Neuronal stem cell (in vitro differentiated cells): ENCODE measurements at places on chromosomes 5 and 9.

DNA sequence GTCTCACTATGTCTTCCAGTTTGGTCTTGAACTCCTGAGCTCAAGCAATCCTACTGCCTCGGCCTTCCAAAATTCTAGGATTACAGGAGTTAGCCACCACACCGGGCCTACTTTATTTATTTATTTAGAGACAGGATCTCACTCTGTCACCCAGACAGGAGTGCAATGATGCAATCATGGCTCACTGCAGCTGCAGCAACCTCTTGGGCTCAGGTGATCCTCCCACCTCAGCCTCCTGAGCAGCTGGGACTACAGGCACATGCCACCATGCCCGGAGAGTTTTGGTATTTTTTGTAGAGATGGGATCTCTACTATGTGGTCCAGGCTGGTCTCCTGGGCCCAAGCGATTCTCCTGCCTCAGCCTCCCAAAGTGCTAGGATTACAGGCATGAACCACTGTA is 32.8 kb downstream of the PHAX start:
- no peak for DNase-seq

GRCh38 chr5:83368835-83369234 is 102.7 kb upstream of the VCAN start:
- DNase-seq = no peak

DNA sequence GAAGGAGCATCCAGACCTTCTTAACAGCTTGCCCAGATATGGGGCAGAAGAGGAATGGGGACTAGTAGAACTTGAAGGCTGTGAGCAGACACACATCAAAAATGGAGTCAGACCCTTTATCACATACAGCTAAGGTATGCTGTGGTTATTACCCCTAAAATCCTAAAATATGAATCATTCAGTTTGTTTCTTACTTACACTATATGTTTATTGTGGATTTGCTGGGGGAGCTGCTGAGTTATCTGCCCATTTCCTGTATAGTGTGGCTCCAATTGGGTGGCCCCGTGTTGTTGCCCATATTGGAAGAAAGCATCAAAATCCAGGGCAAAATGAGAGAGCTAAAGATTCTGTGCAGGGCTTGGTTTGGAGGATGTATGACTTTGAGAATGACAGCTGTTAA is 56.9 kb downstream of the AP3S1 start:
- no peak for DNase-seq

DNA sequence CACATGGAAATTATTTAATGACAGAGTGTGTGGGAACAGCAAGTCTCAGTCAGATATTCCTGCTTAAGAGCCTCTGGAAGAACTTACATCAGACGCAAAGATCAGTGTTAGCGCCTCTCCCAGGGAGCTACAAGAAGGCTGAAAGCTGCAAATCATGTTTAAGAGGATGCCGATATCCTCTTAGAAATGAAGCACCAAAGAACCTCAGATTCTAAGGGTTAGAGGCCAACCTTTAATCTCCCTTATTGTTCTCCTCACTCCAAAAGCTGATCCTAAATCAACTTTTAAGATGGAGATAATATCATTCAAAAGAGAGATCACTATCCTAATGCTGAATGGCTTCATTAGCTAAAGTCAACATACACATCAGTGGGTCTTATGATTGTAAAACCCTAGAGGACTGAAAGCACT is 160.6 kb downstream of the NFIB start:
- DNase-seq = no peak

GRCh38 chr5:142654578-142655058 is 31.3 kb downstream of the FGF1 start:
- DNase-seq = no peak

DNA sequence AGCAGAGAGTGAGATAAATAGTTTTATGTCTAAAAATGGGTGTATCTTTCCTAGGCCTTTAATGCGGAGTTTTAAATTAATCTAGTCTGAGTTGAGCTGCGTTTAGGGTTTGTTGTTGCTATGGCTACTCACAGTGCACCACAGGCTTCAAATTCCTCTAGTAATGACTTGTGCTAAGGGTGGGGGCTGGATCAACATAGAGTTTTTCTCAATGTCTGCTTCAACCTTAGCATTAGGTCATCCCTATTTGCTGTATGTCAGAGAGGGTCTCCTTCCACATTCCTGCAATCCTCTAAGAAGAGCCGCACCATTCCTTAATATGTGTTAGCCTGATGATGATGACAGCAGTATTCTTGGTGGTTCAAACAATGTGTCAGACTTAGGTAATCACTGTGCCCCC is 465.6 kb upstream of the KIF2A start:
- DNase-seq = no peak

- no peak for DNase-seq
These were observed 52.1 kb downstream of the TLE1 start for GRCh38 chr9:81637276-81637675.

GRCh38 chr5:39661026-39661779 is 236.4 kb upstream of the DAB2 start:
- DNase-seq = no peak

DNA sequence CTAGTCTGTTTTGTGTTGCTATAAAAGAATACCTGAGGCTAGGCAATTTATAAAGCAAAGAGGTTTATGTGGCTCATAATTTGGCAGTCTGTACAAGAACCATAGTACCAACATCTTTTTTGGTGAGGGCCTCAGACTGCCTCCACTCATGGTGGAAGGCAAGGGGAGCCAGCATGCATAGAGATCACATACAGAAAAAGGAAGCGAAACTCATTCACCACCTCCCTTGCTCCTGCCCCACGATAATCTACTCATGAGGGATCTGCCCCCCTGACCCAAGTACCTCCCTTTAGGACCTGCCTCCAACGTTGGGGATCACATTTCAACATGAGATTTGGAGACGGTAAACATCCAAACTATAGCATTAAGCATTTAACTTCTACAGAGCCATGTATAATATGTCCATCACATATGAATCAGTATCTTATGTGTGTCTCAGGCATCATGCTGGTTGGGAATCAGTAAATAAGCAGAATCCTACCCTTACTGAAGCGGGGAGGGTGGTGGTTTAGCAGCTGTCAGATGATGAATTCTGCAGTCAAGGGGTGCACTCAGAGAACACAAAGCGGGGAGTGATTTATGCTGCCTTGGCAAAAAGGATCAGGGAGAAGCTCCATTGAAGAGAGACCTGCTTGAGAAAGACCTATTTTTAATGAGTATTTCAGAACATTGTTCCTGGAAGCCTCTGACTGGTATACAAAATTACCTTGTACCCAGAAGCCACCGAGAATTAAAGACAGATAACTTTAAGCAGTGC is 34.8 kb downstream of the HMGXB3 start:
- no peak for DNase-seq

GRCh38 chr5:151020304-151021110 is at the start of gene GPX3:
TSS of gene GPX3 (plus strand) at chr5:151020591. CDS start at chr5:151020655, 64 bp downstream.
- peak; percentile 81 for DNase-seq

- DNase-seq = no peak
These were observed 403.3 kb downstream of the PLK2 start for GRCh38 chr5:58056546-58056945.

DNA sequence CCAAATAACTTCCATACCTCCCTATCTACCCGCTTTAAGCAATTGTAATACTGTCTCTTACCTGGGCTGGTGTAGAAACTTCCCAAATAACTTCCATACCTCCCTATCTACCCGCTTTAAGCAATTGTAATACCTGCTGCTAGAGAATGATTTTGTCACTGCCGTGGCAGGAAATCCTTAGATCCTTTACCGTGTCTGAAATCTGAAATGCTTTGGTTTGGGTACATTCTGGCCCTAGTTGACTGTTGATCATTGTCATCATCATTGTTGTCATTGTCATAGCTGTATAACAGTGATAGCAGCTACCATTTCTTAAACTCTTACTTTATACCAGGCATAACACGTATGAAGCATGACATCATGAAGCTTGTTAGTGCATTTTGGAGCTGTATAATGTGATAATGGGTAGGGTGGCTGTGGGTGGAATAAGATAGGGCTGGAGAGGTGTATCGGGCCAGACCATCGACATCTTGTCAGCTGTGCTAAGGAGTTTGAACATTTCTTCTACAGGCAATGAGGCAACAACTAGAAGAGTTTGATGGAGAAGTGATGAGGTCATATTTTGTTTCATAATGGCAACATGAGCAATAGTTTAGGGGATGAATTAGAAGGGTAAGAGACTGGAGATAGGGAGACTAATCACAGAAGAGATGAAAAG is 15.7 kb downstream of the PIP5K1B start:
- no peak for DNase-seq

DNA sequence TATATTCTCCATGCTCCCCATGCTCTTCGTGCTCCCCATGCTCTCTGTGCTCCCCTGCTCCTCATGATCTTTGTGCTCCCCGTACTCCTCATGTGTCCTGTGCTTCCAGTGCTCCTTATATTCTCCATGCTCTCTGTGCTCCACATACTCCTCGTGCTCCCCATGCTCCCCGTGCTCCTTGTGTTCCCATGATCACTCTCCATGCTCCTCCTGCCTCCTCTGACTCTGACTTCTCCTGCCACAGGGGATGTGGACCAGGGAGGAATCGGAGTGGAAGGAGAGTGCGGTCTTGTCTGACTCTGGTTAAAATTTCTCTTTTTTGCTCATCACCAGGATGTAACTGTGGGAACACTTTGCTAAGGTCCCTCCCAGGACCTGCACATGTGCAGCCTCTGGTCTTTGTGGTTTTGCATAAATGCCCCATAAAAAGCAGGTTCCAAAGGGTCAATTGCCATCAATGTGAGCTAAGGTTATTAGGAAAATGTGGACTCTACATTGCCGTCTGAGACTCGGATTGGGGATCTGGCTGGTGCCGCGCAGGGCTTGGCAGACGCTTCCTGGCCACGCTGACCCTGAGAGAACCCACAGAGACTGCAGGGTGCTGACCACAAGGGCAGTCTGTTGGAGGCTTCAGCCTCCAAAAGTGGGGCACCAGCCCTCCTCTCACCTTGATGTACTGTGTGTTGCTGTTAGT is 52.5 kb downstream of the TRIP13 start:
- DNase-seq = no peak

GRCh38 chr5:77145666-77146065 is 58.6 kb upstream of the ZBED3 start:
- DNase-seq = no peak

DNA sequence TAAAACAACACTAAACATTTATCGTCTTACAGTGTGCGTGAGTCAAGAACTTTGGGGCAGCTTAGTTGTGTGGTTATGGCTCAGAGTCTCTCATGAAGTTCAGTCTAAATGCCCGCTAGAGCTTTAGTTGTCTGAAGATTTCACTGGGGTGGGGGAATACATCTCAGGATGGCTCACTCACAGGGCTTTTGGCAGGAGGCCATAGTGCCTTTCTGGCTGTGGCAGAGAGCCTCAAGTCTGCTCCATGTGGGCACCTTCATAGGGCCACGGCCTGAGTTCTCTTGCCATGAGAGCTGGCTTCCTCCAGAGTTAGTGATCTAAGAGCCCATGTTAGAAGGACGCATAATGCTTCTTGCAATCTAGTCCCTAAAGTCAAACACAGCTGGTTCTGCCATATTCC is 258.8 kb upstream of the NUDT12 start:
- no peak for DNase-seq

- no peak for DNase-seq
These were observed 42.8 kb upstream of the PDE8B start for GRCh38 chr5:77167695-77168121.

- no peak for DNase-seq
These were observed 654.3 kb downstream of the CCDC171 start for GRCh38 chr9:16207161-16207560.

DNA sequence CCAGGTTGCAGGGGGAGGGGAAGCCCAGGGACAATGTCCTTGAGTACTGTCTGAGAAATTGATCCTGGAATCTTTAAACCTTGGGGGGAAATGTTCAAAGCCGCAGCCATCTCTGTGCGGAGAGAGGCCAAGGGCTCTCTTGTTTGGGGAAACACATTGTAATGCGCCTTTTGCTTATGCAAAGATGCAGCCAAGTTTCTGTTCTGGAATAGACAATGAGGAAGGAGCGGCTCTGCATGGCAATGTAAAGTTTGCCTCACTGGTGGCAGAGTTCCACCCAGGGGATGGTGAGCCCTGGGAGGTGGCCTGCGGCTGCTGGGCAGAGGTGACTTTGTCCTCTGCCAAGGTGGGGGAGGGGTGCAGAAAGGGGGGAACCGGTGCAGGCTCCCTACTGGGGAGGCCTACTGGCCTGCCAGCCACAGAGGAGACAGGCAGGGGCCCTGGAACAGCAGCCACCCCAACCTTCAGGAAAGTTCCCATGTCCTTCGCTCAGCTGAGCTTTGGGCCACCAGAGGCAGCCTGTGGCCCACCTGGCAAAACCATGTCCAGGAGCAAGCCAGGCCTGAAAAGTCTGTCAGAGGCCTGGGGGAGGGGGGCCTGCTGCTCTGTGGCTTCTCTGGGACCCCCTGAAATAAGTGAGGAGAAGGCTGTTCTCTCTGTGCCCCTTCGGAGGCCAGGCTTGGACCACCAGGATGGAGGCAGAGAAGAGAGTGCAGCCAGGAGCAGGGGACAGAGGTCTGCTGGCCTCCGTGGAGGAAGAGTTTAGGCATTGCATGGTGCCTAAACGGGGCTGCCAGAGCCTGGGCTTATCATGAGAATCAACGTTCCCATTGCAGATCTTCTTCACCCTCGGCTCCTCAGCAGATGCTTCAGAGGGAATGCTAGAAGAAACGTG is 127.8 kb downstream of the ZNF354C start:
- DNase-seq = no peak

DNA sequence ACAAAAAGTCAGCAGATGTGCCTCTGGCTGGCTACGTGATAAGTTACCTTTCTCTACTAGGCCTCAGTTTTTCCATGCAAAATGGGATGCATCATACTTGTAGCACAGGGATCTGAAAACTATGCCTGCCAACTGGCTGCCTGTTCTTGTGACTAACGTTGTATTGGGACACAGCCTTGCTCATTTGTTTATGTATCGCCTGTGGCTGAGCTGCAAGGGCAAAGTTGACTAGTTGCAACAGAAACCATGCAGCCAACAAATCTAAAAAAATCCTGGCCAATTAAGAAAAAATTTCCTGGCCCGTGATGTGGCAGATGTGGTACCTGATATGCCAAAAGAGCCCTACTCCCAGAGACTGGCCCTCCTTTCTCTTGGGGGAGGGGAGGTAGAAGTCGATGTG is 131.3 kb downstream of the SEC61B start:
- DNase-seq = no peak

DNA sequence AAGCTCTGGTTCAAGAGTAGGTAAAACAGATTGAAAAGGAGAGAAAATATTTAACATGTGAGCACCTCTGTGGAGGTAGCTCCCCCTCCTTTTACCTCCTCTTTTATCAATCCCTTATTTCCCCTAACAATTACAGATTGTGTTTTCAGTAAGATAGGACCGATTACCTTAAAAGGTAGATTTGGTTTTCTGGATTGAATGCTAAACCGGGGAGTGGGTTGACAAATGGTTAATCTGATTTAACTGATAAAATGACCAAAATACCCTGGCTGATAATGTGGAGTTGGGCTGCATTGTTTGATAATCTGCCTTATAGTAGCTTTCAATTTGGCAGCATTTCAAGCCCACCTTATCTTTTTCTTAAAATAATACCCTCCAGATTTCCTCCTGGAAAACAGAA is 83.9 kb downstream of the EGFLAM start:
- DNase-seq = no peak
